ENCODE measurements at places on chromosomes 16 and 17.

DNA sequence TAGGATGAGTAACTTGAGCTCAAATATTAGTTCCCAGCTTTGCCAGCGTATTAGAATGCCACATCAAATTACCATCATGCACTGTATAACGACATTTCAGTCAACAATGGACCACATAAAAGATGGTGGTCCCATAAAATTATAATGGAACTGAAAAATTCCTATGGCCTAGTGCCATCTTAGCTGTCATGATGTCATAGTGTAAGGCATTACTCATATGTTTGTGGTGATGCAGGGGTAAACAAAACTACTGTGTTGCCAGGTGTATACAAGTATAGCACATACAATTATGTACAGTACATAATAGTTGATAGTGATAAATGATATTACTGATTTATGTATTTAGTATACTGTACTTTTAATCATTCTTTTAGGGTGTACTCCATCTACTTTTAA, 54.4 kb upstream of the NETO2 start:
- DNase-seq: no peak

GRCh38 chr17:73201215-73202069, 8.6 kb downstream of the COG1 start:
- DNase-seq: no peak

- DNase-seq: no peak
Observed at GRCh38 chr16:85255777-85256176, 143.5 kb upstream of the CIBAR2 start.

GRCh38 chr17:61537264-61537771, 53.7 kb downstream of the NACA2 start:
- no peak for DNase-seq

DNA sequence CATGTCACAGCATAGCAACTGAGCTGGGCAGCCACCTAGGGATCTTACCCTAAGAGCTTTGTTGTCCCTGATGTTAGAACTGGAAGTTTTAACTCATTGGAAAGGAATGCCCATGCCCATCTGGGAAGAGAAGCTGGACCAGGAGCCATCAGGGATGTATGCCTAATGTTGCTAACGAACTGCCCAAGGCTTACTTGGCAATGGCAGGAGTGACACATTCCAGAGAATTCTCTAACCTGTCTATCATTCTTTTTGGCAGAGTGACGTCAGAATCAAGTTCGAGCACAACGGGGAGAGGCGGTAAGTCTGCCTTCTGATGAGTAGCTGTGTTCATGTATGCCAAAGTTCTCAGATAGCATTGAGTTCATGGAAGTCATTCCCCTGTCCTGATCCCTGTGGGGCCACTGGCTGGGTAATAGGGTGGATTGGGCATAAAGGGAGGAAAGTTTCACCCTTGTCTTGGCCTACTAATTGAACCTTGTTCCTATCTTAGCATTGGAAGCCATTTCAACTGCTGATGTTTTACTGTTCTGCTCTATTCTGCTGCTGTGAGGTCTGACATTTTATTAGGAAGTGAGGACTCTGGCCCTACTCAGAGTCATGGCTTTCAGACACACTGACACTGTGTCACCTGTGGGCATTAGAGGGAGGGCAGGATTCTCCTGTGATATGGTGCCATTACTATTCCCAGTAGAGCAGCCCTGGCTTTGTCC, 23.7 kb downstream of the MAP3K3 start:
- DNase-seq: no peak
